ENCODE measurements at places on chromosomes 11 and 22.

GRCh38 chr11:62921573-62922188 is 518 bp upstream of the CHRM1 start:
- DNase-seq: no peak

DNA sequence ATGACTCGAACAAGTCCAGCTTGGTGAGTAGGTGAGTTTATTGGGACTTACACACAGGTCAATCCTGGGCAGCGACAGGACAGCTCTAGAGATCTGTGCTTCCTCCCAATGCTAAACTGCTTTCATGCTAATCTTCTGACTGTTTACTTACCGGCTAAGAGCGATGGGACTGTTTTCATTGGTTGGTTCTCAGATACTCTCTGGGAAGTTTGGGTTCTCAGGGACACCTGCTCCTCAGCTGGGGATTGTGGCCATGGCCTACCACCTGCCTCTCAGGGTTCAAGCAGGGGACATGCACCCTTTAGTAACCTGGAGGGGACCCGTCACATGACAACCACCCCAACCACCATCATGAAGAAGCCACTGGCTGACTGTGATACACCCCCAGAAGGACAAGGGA is 13.1 kb downstream of the APOL2 start:
- DNase-seq: no peak

GRCh38 chr22:29314537-29315285 is 786 bp downstream of the RASL10A start:
- no peak for DNase-seq

- DNase-seq: no peak
Measured at GRCh38 chr22:47355776-47356510, 593.5 kb downstream of the TBC1D22A start.

- DNase-seq: no peak
Measured at GRCh38 chr11:130166457-130166784, 6.8 kb downstream of the ST14 start.

- no peak for DNase-seq
Measured at GRCh38 chr22:30783021-30783420, 88.3 kb downstream of the OSBP2 start.

GRCh38 chr22:27507111-27507611 is 294.4 kb downstream of the MN1 start:
- no peak for DNase-seq

GRCh38 chr11:5345831-5346230 is 2.5 kb upstream of the OR51B5 start:
- no peak for DNase-seq

GRCh38 chr11:45079943-45080719 is 66.3 kb upstream of the PRDM11 start:
- no peak for DNase-seq

DNA sequence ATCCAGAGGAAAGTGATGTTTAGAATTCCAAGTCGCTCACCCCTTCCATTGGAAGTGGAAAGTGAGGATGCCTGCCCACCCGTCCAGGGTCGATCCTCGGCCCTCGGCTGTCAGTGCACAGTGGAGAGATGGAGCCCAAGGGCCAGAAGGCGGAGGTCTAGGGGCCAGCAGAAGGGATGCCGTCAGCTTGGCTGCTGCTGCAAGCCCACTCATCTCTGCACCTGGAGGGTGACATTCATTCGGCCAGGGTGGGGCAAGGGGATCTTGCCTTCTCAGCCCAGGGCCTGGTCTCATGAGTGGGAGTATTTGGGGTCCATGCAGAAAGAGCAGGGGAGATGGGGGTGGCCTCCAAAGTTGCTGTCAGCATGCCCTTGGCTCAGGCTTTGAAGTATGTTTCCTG is 30.7 kb downstream of the LINC01488 start:
- DNase-seq: no peak

GRCh38 chr11:11363674-11364073 is 10.6 kb upstream of the CSNK2A3 start:
- no peak for DNase-seq

- no peak for DNase-seq
Measured at GRCh38 chr11:5242208-5242607, 7.4 kb downstream of the HBG1 start.

- DNase-seq: peak; percentile 12
Measured at GRCh38 chr11:16981651-16982194, 32.5 kb downstream of the PLEKHA7 start.

DNA sequence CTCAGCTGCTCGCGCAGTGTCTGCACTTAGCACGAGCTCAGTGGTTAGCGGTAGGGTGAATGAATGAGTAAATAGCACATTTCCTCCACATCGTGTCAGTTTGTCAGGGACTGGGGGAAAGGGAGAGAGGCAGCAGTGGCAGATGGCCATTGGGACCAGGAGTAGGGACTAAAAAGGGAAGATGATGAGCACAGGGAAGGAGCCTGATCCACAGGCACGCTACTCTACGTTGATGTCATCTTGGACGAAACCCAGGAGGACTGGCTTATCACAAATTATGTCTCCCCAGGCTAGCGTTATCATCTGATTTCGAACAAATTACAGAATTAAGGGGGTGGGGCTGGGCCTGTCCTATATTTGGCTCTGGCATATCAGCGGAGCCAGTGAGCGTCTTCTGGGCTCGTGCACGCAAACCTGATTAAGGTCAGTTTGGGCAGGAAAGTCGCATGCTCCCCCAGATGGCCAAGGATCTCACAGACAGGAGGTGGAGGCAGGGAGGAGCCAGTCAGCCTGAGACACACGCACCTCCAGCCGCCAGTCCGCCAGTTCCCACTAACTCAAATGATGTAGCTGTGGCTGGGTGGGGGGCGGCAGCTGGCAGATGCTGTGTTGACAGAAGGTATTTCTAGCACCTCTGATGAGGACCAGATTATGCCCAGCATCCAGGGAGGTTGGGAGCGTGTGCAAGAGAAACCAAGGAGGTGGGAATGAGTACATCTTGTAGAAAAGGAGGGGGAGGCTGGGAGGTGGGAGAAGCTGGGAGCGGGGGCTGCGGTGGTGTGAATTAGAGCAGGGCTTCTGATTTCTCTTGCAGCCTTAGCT is 97.4 kb upstream of the PRDM11 start:
- DNase-seq: no peak

GRCh38 chr11:72363112-72363511 is 71.2 kb downstream of the CLPB start:
- no peak for DNase-seq

DNA sequence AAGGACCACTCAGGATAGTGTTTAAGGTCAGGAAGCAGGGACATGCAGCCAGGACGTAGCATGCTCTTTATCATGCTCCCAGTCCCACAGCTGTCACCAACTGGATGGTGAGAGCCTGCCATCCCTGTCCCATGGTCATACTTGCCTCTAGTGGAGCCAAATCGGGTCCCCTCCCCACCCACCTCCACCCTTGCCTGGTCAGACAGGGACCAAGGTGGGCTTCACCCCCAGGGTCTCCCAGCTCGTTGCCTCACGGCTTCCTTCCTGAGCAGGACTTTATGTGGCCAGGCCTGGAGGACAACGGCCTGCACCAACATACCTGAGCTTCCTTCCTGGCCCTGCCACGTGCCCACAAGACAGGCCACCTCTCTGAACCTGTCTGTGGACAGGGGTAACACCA is 19.8 kb downstream of the A4GALT start:
- DNase-seq: no peak

GRCh38 chr22:22815397-22816170 is 72.0 kb upstream of the IGLL5 start:
- DNase-seq: no peak

DNA sequence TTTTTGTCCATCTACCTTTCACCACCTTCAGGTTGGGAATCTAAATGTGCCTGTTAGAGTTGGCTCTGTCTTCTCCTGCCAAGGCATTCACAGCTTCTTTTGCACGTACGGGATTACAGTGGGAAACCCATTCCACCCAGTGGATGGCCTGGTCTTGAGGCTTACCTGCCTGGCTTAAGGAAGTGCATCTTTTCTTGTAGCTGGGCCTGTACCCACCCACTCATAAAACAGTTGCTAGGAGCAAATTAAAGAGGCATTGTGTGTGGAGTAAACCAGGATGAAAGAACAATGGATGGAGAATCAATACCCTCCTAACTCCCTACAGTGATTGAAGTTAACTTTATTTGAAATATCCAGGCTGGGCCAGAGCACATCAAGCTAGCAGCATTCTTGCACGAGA is 71.6 kb downstream of the TEAD1 start:
- DNase-seq: no peak

- no peak for DNase-seq
Measured at GRCh38 chr22:43985532-43985931, 30.3 kb downstream of the SAMM50 start.

DNA sequence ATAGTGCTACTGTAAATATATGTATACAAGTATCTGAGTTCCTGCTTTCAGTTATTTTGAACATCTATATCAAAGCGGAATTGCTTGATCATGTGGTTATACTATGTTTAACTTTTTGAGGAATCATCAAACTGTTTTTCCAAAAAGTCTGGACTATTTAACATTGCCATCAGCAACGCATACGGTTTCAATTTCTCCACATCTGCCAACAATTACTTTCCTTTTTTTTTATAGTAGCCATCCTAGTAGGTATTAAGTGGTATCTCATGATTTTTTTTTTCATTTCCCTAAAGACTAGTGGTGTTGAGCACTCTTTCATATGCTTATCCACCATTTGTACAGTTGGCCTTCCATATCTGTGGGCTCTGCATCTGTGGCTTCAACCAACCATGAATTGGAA is 1.3 kb upstream of the UBE4A start:
- no peak for DNase-seq

DNA sequence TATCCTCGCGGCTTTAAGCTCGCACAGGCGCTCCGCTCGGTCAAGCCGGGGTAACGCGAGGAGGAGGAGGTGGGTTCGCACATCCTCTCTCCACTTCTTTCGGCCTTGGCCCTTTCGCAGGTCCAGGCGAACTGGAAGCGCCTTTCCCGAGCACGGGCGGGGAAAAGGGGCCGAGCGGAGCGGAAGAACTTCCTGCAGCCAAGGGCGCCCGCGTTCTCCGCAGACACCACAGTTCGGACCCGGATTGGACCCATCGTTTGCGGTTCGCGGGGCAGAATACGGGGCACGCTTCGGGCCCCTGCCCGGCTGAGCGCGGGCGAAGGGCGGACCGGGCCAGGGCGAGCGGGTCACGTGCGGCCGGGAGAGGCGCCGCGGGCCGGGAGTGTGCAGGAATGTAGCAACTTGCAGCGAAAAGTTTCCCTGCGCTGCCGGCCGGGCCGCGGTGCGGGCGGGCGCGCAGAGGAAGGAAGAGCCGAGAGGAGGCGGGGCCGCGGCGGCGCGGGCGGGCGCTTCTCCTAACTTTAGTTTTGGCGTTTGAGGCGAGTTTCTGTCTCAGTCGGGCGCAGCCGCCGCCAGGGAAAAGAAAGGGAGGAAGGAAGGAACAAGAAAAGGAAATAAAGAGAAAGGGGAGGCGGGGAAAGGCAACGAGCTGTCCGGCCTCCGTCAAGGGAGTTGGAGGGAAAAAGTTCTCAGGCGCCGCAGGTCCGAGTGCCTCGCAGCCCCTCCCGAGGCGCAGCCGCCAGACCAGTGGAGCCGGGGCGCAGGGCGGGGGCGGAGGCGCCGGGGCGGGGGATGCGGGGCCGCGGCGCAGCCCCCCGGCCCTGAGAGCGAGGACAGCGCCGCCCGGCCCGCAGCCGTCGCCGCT is at the start of gene YAP1:
Gene YAP1, plus strand, starts transcription at position 552 of the 865 bp plus-strand sequence. CDS start 402 bp downstream, outside the sequence.
- peak; percentile 94 for DNase-seq

DNA sequence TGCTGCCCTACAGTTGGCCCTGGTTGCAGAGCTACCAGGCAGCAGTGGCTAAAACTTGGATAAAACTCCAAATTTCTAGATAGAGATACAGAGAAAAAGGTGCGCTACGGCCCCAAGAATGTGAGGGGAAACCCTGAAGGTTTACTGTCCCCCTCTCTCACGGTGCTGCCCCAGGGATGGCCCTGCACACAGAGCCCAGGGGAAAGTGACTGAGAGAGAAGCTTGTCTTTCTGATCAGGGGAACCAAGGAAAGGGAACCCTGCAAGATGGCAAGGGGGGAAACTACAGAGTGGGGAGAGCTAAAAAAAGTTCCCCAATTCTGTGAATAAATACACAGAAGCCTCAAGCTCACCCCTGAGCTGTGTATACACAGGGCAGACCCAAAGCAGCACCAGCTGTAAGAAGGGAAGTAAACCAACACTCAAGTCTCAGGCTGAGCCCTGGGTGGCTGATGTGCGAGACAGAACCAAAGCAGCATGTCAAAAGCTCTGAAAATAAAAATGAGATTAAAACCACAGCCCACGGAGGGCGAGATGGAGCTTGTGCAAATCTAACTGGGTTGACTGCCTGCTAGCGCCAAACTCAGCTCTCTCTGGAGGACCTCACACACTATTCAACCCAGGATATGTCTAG is 22.1 kb downstream of the GNB1L start:
- DNase-seq: no peak

DNA sequence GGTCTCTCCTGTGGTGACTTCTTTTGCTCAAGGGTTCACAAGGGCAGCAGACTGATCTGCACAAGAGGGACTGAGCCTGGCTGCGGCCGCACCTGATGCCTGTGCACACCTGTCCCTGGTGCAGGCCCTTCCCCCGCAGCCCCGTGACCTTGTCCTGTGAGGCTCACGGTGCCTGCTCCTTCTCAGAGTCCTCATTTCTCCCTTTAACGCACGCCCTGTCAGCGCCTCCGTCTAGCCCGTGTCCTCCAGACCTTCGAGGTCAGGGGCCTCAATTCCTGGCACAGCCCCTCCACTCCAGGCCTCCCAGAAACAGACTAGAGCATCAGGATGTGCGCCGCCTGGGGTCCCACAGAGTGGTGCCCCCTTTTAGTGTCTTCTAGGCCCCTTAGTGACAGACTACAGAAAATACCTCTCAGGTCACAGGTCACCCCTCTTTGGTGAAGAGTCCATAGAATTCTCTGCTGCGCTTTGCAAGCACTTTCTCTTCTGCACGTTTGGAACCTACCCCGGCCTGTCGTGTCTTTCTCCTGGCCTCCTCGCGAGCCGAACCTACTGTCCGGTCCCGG is 1.0 kb upstream of the DRD4 start:
- DNase-seq: no peak

DNA sequence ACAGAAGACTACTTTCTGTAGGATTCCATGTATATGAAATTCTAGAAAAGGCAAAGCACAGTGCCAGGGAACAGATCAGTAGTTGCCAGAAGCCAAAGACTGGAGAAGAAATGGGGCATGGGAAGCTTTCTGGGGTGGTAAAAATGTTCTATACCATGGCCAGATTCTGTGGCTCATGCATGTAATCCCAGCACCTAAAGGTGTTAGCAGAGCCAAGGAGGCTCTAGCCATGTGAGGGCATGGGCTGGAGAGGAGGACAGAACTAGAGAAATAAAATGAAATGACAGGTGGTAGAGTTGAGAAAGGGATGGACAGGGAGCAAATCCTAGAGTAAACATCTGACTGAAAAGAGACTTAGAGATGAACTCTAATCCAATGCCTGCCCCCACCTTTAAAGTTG is 26.9 kb upstream of the HMGXB4 start:
- no peak for DNase-seq

All from hindlimb muscle (tissue), 1 donor.